ENCODE measurements at places on chromosomes 1 and 21.

- no peak for DNase-seq
Measured at GRCh38 chr1:152190589-152190988, 31.6 kb upstream of the RPTN start.

DNA sequence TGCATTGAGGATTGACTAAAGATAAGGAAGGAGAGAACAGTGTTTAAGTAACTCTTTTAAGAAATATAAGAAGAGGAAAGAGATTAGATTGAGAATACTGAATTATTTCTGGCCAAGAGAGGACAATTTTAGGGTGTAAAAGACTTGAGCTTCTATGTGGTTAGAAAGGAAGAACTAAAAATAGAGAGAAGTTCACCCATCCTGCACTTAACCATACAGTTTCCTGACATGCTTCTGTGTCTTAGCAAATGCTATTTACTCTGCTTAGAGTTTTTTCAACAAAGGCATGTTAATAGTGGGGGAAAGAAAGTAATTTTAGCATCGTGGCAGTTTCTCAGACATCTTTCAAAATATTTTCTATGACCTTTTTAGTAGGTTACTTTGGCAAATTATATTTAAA lies 122.8 kb upstream of the GPR52 start:
- DNase-seq, result no peak

- no peak for DNase-seq
Measured at GRCh38 chr1:41021526-41022308, at the start of gene SLFNL1. TSS of gene SLFNL1 (minus strand) at chr1:41021725. CDS start at chr1:41020660, 1,065 bp downstream.

- DNase-seq, result no peak
Measured at GRCh38 chr1:176694713-176695112, 231.7 kb downstream of the PAPPA2 start.

DNA sequence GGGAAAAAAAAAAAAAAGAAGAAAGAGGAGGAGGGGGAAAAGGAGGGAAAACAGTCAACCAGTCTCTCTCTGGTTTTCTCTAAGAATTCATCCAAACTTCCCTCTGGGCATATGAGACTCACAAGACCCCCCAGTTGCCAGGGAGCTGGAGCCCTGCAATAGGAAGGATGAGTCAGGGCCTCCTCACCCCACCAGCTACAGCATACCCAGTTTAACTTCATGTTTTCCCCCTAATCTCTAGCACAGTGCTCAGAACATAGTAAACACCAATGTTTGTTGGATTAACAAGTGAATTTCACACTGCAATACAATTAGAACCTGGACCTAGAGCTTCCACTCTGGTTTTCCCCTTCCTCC lies 7.8 kb downstream of the F11R start:
- DNase-seq, result no peak

DNA sequence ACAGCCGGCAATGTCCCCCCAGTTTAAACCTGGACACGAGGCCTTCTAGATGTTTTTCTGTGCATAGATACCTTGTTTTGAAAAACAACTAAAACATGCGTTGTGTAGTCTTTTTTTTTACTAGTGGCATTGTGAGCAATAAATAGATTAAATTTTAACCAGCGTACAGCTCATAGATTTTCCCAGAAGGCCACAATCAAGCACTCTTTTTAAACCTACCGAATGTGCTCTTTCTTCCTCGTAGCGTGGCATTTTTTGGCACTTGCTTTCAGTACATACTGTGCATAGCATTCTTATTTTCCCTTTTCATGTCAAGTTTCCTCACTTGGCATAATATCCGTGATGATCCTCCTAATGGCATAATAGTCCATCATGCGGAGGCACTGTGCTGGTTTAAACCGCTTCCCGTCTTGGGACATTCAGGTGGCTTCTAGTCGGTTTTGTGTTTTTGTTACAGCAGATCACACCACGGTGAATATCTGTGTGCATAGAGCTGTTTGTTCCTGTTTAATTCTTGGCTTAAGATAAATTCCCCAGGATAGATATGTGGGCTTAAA lies 95.3 kb downstream of the PDE9A start:
- DNase-seq, result no peak

GRCh38 chr21:44059710-44060109 lies 47.5 kb upstream of the PWP2 start:
- DNase-seq, result no peak
